Midbrain (tissue), 1 donor: ENCODE measurements at places on chromosomes 7 and 10.

- DNase-seq = no peak
These were observed 107.6 kb downstream of the SEMA3E start for GRCh38 chr7:83541187-83541960.

DNA sequence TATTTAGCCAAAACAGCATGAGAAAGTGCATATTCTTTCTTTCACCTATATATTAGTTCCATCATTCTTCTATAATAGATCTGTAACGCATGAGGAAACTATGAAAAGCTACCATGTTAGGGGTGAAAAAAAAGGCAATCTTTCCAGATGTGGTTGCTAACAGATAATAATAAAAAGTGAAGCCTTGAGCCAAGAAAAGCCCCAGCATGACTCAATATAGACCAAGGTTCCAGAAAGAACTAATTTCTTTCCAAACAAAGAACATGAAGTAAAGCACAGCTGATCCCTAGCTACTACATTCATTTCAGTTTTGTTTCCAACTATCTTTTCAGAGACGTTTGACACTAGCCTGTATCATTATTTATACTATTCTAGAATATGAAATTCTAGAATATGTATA is 16.4 kb downstream of the ARL4A start:
- DNase-seq = no peak

DNA sequence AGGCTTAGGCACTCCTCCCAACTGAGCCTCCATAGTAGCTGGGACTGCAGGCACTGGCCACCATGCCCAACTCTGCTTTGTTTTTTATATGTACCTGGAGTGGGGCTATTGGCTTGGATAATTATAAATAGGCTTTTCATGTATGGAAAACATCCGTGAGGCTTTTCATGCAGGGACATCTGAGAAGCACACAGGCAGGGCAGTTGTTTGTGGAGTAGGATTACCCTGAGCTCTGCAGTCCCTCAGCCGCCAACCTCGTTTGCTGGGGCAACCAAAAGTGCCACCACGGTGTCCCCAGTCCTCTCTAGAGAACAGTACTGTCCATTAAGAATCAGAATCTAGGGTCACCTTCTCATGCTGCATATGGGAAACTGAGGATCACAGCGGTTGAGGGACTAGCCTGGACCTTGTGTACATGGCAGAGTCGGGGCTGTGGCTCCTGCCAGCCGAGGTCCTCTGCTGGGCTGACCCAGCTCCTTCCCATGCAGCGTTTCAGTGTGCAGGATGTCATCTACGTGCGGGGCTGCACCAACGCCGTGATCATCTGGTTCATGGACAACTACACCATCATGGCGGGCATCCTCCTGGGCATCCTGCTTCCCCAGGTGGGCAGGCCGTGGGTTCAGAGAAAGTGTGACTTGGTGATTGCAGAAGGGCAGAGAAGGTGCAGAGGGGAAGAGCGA is 54.5 kb downstream of the TSPAN15 start:
- no peak for DNase-seq

GRCh38 chr10:69056536-69057260 is 31.2 kb upstream of the SRGN start:
- DNase-seq = no peak
